ENCODE measurements at places on chromosomes 7 and 10.
A peak's percentile ranks its signal among the peaks of the same experiment; 100 is the strongest.

GRCh38 chr7:86965727-86966120 is 93.7 kb downstream of the ELAPOR2 start:
- no peak for DNase-seq

GRCh38 chr7:45917658-45918057 is 3.4 kb downstream of the IGFBP3 start:
- DNase-seq: peak; percentile 75

GRCh38 chr7:147519062-147519461 is 1071.5 kb upstream of the C7orf33 start:
- no peak for DNase-seq

GRCh38 chr10:112775892-112776674 is 174.0 kb upstream of the TCF7L2 start:
- DNase-seq: no peak

DNA sequence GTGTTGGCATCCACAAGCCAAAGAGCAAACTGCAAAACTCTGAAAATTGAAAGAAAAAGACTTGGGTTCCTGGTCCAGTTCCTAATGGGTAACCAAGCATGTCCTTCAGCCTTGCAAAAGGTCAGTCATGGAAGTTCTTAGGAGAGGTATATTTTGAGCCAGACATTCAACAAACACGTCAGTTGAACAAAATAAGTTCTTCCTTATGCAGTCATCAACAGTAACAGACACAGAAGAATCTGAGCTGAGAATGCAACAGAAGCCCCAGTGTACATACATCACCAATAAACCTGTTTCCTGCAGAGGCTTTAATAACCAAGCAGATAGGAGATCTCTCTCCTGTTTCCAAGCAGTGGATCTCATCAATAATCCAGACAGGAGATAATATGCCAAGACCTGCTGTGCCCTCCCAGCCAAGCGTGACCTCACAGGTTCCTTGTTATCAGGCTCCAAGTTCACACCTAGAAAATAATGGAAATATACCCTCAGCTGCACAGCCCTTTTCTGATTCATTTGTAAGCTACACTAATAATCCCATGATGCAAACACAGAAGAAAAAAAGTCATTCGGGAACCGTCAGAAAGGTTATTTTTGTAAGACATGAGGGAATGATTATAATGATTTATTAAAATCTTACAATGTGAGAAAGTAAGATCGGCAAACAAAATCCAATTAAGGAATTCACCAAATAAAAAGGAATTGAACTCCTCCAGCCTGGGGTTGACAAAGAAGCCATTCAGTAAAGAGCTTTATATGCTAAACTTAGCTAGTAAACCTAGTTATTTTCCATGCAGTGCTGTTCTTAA is 90.7 kb downstream of the DGKI start:
- no peak for DNase-seq

DNA sequence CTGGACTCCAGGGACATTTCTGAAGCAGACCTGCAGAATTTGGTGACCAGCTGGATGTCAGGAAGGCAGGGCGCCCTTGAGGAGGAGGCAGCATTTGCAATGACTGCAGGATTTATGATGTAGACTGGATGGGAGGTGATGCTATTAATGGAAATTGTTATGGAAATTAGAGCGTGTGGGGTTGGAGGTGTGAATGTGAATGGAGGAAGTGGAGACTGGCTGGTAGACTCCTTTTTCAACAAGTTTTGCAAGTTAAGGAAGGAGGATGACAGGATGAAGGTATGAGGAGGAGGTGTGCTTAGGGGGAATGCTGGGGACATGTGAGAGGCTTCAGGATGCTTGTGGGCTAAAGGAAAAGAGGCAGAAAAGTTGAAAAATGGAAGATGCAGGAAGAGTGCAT is 137.0 kb downstream of the TMEM178B start:
- no peak for DNase-seq

- DNase-seq: no peak
Measured at GRCh38 chr10:88347022-88347421, 236.1 kb downstream of the RNLS start.

DNA sequence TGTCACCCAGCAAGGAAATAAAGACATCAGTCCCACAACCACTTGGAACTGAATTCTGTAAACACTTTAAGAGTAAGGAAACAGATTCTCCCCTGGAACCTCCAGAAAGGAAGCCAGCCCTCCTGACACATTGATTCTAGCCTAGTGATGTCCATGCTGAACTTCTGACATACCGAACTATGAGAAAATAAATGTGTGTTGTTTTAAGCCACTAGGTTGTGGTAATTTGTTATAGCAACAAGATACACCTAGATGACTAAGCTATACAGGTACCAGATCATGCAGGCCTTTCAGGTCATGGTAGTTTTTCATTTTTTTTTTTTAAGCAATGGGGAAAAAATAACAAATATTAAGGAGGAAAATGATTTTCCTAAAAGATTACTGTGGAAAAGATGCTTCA is 37.6 kb upstream of the LRRTM3 start:
- no peak for DNase-seq

DNA sequence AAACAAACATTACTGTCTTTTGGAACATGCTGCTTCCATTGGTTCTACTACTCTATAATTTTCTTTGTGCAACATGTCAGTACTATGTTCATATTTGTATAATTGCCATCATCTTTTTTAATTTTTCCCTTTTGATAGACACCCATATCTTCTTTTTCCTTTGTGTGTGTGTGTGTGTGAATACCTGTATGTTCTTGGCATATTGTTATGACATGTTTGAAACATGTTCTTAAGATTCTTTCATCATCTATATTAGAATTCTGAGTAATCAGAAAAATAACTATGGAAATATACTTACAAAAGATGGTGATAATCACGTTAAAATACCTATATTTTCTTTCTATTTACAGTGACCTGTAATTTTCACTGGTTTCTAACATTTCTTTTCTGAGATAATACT is 3.5 kb upstream of the CDK6 start:
- no peak for DNase-seq

GRCh38 chr10:6161921-6162320 is 40.8 kb upstream of the PFKFB3 start:
- no peak for DNase-seq

Measured in activated CD8-positive, alpha-beta memory T cell treated with anti-CD3 and anti-CD28 coated beads for 48 hours (primary cell).